ENCODE measurements at places on chromosomes 7 and 10.

GRCh38 chr10:15844517-15844916, 15.8 kb downstream of the MINDY3 start:
- DNase-seq: no peak

DNA sequence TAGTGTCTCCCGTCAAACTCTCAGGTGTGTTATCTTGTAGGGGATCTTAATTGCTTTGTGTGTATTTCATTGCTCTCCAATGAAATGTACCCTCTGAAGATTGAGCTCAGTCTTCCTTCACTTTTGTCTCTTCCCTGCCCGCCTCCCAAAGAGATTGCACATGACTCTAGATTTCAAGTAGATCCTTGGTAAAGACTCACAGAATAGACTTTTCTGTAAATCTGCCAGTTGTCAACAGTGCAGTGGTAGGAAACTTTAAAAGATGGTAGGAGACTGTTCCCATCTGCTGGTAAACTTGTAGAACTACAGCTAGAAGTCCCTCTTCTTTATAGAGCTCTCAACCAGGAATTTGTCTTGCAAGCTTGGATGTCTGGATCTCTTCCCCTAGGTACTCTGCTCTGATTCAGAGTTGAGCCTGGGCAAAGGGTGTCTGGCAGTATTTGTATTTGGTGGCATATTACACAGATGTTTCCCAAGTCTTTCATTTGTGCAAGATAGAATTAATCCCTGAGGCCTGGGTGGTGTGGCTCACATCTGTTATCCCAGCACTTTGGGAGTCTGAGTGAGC, 9.6 kb downstream of the CCL26 start:
- DNase-seq: no peak

- DNase-seq: no peak
These were observed 1466.9 kb upstream of the CELF2 start for GRCh38 chr10:9550810-9551209.

DNA sequence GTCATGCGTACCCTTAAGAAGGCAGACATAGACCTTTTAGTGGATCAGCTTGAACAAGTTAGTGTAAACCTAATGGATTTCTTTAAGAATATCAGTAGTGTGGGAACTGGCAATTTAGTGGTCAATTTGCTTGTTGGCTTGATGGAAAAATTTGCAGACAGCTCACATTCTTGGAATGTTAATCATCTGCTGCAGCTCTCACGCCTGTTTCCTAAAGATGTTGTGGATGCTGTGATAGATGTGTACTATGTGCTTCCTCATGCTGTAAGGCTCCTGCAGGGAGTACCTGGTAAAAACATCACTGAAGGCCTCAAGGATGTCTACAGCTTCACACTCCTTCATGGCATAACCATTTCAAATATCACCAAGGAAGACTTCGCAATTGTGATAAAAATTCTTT, 103.4 kb downstream of the ABCA13 start:
- no peak for DNase-seq

DNA sequence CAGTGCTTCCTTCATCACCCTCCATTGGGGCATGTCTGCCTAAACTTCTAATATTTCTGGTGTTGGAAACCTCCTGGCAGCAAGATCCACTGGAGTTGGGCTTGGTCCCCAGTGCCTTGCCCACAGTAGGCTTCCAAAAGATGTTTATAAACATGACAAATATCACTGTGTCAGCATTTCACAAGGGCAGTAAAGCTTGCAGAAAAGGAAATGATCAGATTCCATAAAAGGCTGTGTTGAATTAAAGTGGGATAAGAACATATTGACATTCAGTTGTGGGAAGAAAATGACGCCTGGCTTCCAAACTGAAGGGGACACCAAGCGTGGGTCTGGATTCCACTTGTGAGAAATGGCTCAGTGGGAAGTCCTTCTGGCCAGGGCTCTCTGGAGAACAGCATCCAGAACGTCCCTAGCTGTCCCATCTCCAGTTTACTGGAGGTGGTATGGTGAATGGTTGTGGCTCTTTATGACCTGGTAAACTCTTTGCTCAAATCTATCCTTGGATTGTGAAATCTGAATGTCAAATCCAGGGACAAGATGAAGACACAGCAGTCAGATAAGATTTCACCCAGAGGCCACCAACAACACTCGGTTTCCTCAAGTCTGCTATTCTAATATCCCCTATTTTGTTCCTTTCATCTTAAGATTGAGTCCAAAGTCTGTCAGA, 287.2 kb downstream of the TNS3 start:
- DNase-seq: no peak

DNA sequence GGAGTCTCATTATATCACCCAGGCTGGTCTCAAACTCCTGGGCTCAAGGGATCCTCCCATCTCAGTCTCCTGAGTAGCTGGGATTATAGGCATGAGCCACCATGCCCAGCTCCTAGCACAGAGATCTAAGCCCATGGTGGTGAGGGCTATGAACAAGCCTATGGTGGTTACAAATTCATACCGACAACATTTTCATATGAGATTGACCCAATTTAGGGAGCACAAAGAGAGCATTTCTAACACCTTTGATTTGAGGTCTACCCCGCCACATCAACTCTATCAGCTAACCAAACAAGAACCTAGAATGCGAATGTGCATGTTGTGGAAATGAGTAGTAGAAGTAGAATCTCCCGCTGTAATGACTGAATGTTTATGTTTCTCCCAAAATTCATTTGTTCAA, 14.2 kb upstream of the PRF1 start:
- no peak for DNase-seq

DNA sequence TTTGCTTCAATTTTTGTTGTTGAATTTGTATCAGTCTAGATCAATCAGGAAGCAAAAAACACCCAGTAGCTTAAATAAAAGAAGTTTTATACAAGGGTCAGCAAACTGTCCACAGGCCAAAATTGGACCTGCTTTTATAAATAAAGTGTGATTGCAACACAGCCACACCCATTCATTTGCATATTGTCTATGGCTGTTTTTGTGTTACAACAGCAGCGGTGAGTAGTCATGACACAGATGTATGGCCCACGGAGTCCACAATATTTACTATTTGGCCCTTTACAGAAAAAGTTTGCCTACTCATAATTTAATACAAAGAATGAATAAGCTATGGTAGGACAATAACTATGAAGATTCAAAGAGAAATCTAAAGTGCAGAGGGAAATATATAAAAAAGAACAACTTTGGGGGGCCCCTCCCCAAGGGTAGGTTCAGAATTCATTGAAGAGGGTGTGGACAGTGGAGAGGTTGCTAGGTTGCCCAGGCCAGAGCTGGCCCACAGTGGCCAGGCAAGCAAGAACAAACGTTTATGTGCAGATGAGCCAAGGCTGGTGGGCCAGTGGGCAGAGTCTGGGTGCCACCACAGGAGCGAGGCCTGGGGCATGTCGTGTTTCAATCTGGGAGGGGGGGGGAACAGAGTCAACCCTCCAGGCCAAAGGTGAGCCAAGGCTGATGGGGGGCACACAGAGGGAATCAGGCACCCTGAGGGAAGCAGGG, 47.0 kb upstream of the AMPH start:
- DNase-seq: no peak

DNA sequence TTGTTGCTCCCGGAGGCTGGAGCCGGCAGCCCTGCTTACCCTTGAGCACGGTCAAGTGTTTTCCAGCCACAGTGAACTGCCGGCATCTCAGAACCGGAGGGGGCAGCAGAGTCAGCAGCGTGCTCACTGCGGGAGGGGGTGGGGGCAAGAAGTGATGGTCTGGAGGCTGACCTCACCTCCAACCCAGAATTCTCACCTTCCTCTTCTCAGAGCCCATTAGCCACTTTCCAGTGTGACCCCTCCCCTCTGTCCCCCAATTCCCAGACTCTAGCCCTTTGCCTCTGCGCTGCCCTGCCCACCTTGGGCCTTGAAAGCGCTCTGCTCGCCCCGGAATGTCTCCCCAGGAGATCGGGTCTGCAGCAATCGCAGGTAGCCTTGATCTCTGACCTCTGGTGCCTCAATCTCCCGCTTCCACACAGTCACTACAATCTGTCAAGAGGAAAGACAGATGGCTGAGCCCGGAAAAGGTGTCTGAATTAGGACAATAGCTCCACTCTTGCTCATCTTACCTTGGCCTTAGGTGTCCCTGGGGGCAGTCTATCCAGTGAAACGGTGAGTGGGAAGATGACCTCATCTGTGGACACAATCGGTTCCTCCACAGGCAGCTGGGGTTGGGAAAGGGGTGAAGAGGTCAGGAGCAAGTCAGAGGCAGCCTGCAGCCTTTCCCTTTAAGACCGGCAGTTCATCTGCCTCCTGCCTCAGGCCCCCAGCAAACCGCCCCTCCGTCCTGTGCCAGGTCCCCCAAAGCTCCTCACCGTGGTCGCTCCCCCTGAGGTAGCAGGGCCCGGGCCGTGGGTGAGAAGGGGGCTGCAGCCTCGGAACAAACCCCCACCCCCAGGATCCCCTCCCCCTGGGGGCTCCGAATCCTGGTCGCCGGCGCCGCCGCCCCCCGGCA, 942 bp downstream of the TRAPPC14 start:
- peak; percentile 40 for DNase-seq

DNA sequence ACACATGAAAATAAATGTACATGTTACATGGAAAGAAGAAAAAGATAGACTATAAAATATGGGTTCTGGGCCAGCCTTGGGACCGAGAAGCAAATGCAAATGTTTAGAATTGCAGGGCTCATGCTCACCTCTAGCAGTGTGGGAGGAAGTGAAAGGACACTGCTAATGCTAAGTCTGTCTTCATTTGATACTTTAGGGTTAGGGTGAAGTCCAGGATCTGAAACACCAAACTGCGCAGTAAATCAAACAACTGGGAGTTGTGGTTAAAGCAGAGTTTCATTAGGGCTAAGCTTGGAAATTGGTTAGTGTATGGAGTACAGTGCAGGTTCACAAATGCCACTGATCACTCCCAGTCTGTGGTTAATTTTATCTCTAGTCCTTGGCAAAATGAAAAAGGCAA, 73.2 kb upstream of the PDK4 start:
- no peak for DNase-seq

DNA sequence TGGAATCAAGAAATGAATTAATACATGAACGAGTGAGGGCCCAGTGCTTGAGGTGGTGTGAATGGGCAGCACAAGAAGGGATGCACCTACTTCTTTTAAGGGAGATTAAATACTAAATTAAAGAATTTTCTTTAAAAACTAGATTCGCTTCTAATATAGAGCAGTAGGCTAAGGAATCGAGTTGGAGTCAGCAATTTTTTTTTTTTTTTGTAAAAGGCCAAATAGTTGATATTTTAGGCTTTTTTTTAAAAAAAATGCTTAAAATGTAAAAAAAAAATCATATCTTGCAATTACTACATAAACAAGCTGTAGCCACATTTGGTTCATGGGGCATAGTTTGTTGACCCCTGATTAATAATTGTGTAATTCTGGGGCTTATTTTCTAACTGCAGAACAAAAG, 31.9 kb downstream of the A1CF start:
- DNase-seq: no peak

- DNase-seq: peak; percentile 9
These were observed 72.2 kb downstream of the DAGLB start for GRCh38 chr7:6375348-6376101.
